ENCODE measurements at places on chromosomes 2 and 18. TPM values are rescaled to one million over a fixed set of nuclear protein-coding genes. Genes with fewer than 3 reads are reported as not detected.

Gene DLGAP1
- polyA plus RNA-seq, result 3.2 TPM

GRCh38 chr18:8084160-8084559, 517.0 kb downstream of the PTPRM start:
- DNase-seq, result peak; percentile 11

DNA sequence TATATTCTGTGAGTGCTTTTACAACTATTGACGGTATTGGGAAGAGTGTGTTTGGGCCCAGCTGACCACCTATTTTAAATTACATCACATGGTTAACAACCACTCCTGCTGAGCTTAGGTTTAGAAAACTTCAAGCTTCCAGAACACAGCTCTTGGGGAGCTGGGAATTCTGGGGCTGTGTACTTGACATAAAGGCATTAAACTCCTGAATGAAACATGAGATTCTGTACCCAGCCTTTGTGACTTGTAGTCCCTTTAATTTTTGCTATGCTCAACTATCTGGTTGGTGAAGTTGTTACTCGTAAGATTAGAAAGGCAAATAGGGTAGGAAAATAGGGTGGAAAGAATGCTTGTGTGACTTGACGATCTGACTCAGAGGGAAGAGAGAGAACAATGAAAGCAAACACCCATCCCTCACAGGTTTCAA, 66.9 kb downstream of the LTBP1 start:
- DNase-seq, result no peak

GRCh38 chr2:42558827-42559226, 9.6 kb upstream of the MTA3 start:
- DNase-seq, result no peak

GRCh38 chr18:70998490-70998889, 709.6 kb downstream of the SOCS6 start:
- DNase-seq, result no peak

DNA sequence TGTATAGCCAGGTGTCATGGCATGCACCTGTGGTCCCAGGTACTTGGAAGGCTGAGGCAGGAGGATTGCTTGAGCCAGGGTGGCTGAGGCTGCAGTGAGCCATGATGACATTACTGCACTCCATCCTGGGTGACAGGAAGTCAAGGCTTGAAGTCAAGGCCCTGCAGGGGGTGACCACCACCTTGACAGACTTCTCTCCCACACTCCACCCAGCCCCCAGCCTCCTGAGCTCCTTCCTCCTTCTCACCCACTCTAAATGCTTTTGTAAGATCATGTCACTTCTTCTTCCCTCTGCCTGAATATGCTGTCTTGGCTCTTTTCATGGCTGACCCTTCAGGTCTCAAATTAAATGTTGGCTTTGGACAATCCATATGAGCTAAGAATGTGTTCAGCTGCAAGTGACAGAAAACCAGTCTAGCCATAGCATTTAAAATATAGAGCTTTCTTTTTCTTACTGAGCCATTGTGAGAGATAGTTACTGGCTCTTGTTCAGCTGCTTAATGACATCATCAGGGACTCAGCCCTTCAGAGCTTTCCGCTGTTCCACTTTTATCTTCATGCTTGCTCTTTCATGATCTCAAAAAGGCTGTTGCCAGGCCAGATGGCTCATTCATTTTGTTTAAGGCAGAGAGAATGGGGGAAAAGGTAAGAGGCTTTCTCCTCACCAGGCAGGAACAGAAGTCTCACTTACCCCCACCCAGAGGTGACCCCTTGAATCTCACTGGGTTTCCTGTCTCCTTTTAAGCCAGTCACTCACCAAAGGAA, 36.7 kb upstream of the TTC39C start:
- no peak for DNase-seq

GRCh38 chr2:95332036-95332435, 34.9 kb downstream of the KCNIP3 start:
- no peak for DNase-seq

Measured in right lung (tissue), 10 donors.